ENCODE measurements at places on chromosomes 4 and X. TPM values are rescaled to one million over a fixed set of nuclear protein-coding genes. Genes with fewer than 3 reads are reported as not detected.

KLHL34 gene
- 5.8 TPM for total RNA-seq

- DNase-seq, result no peak
- H3K27me3 ChIP-seq, result no peaks in the 10 kb centered on the region
- no peaks in the 10 kb centered on the region for H3K4me1 ChIP-seq
- no peak overlapping the region for H3K4me3 ChIP-seq
- no peak overlapping the region for H3K27ac ChIP-seq
Measured at GRCh38 chr4:93747220-93747619, 81.3 kb upstream of the ATOH1 start.

DNA sequence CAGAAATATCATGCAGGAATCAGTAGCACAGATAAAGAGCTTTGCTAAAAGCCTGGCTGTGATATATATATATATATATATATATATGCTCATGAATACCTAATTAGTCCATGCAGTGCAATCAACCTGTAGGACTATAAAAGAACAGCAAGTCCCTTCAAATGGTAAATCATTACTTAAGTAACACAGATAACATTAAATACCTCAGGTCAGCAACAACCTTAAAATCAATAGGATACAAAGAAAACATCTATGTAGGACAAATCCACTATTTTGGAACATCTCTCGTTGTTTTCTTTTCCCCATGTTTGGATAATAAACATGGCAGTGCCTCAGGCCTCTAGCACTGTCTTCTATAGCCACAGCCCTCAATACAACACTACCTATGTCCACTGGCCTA lies 106.6 kb downstream of the FNIP2 start:
- H3K36me3 ChIP-seq, result peaks cover 13% of the 10 kb centered on the region
- no peak overlapping the region for H3K27ac ChIP-seq
- H3K4me1 ChIP-seq, result no peaks in the 10 kb centered on the region
- no peak for DNase-seq

DNA sequence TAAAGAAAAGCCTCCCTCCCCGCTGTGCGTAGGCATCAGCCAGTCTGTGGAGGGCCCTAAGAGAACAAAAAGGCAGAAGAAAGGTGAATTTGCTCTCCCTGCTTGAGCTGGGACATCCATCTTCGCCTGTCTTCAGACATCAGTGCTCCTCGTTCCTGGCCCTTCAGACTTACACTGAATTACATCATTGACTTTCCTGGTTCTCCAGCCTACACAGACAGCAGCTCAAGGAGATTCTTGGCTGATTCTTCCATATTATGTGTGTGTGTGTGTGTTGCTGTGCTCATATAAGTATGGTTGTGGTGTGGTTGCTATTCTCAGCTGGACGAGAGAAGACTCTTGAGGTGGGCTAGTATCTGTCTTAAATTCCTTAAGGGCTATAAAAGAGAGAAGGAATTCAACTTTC lies 35.5 kb upstream of the CD99L2 start:
- no peaks in the 10 kb centered on the region for H3K36me3 ChIP-seq
- DNase-seq, result no peak
- no peaks in the 10 kb centered on the region for H3K4me1 ChIP-seq
- H3K27ac ChIP-seq, result no peak overlapping the region
- no peaks in the 10 kb centered on the region for H3K27me3 ChIP-seq

DNA sequence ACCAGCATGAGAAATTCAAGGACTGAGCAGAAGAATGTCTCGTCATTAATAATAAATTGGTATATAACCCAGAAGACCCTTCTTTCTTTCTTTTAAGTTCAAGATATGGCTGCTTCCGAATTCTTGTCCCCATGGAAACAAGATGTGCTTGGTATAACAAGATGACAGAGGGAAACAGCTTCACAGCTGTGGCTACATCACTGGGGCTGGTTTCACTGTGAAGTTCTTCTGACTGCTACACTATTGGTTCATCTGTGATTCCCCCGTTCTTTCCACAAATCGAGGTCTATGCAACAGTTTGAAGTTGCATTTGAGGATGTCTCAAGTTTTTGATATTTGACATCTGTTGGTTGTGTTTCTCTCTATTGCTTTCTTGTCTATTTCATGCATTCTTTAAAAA lies 12.3 kb upstream of the DTHD1 start:
- no peaks in the 10 kb centered on the region for H3K4me1 ChIP-seq
- H3K27ac ChIP-seq, result no peak overlapping the region
- no peak overlapping the region for H3K4me3 ChIP-seq
- no peaks in the 10 kb centered on the region for H3K36me3 ChIP-seq
- no peaks in the 10 kb centered on the region for H3K27me3 ChIP-seq

DNA sequence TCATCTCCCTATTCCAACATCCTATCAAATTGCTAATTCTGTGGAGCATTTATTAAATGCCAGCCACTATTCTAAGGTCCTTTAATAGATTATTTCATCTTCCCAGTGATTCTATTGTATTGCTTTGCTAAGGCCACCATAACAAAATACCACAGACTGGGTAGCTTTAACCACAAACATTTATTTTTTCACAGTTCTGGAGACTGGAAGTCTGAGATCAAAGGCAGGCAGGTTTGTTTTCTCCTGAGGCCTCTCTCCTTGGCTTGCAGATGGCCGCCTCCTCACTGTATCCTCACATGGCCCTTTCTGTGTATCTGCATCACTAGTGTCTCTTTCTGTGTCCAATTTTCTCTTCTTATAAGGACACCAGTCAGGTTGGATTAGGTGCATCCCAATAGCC lies 64.5 kb downstream of the CPE start:
- no peaks in the 10 kb centered on the region for H3K4me1 ChIP-seq
- no peak for DNase-seq
- no peak overlapping the region for H3K4me3 ChIP-seq
- no peaks in the 10 kb centered on the region for H3K36me3 ChIP-seq

DNA sequence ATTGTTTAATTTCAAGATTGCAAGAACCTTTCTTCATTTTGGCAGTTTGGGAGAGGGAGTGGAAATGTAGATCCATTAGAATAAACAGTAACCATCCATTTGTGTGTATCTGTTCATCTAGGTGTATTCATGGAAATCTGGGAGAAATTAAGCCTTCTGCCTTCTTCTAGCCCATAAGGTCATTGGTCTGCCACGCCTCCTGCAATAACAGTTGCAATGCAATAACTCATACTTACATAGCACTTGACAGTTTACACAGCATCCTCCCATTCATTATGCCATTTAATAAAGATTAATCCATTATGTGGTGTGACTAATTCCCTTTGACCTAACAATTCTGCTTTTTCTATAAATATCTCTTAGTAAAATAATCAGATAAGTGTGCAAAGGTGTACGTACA lies 42.6 kb downstream of the SHROOM4 start:
- no peak for DNase-seq
- H3K36me3 ChIP-seq, result no peaks in the 10 kb centered on the region
- no peaks in the 10 kb centered on the region for H3K4me1 ChIP-seq
- H3K27me3 ChIP-seq, result no peaks in the 10 kb centered on the region
- H3K27ac ChIP-seq, result no peak overlapping the region

FHDC1 gene
- total RNA-seq, result 32.8 TPM

GRCh38 chrX:12153741-12154140 lies 15.5 kb downstream of the FRMPD4 start:
- H3K36me3 ChIP-seq, result no peaks in the 10 kb centered on the region
- H3K4me3 ChIP-seq, result no peak overlapping the region
- DNase-seq, result no peak
- H3K27me3 ChIP-seq, result no peaks in the 10 kb centered on the region
- H3K4me1 ChIP-seq, result no peaks in the 10 kb centered on the region

- no peaks in the 10 kb centered on the region for H3K4me1 ChIP-seq
- no peak overlapping the region for H3K4me3 ChIP-seq
- peak; percentile 47 for DNase-seq
- H3K27me3 ChIP-seq, result no peaks in the 10 kb centered on the region
- no peaks in the 10 kb centered on the region for H3K36me3 ChIP-seq
- no peak overlapping the region for H3K27ac ChIP-seq
Measured at GRCh38 chrX:3518870-3519269, 172.4 kb upstream of the MXRA5 start.

DNA sequence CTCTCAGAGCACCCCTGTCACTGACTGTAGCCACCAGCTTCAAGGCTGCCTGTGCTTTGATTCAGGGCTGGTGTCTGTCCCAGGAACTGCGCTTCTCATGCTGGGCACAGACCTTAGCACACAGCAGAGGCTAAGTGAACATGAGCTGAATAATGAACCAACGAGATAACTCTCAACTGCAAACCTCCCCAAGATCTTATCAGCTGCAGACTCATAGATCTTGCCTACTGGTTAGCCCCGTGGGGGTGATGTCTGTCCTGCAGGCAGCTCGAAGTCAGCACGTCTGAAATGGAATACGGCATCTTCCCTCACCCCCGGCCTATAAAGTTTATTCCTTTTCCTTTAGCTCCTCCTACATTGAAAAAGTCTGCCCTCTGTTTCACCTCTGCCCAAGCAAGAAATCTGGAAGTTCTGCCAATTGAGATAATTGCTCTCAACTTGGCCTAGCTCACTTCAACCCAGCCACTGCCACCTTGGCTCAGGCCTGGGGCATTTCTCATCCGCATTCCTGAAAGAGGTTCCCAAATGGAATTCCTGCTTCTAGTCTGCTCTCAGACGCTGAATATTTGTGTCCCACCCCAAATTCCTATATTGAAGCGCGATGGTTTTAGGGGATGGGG lies 73.7 kb downstream of the GATB start:
- H3K36me3 ChIP-seq, result no peaks in the 10 kb centered on the region
- no peak overlapping the region for H3K4me3 ChIP-seq
- H3K27ac ChIP-seq, result no peak overlapping the region
- H3K4me1 ChIP-seq, result no peaks in the 10 kb centered on the region
- H3K27me3 ChIP-seq, result no peaks in the 10 kb centered on the region

- no peaks in the 10 kb centered on the region for H3K27me3 ChIP-seq
- DNase-seq, result peak; percentile 54
- H3K4me3 ChIP-seq, result peak overlapping the region; percentile 97
- no peaks in the 10 kb centered on the region for H3K36me3 ChIP-seq
- peak overlapping the region; percentile 97 for H3K27ac ChIP-seq
Measured at GRCh38 chr4:16227462-16227868, 1.2 kb upstream of the TAPT1 start.

SLC49A3 gene
- 4.1 TPM for total RNA-seq

CT45A9 gene
- not detected for total RNA-seq

MAML3 gene
- total RNA-seq, result 6.5 TPM

GRCh38 chrX:51456814-51457213 lies 39.6 kb downstream of the NUDT11 start:
- H3K4me3 ChIP-seq, result no peak overlapping the region
- no peaks in the 10 kb centered on the region for H3K36me3 ChIP-seq
- H3K27ac ChIP-seq, result no peak overlapping the region
- no peaks in the 10 kb centered on the region for H3K4me1 ChIP-seq
- DNase-seq, result no peak

DNA sequence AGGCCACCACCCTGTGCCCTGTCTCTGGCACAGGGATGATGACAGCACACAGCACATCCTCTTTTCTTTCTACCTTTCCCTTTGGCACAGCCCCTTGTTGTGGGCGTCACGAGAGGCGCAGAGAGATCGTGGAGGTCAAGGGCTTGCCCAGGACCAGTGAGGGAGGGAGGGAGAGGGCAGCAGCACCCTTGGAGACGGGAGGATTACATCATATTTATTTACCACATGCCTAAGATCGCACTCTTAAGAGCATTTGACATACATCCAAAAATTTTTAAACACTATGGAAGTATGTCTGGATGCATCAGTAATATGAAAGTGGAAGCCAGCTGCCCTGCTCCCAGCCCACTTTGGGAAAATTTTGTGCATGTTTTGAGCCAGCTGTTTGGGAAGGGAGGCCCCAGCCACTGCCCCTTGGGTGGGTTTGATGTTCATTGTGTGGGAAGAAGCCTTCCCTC lies 12.7 kb downstream of the WFS1 start:
- DNase-seq, result no peak
- peak overlapping the region; percentile 70 for H3K27ac ChIP-seq
- no peaks in the 10 kb centered on the region for H3K27me3 ChIP-seq
- H3K4me1 ChIP-seq, result peaks cover 44% of the 10 kb centered on the region
- no peaks in the 10 kb centered on the region for H3K36me3 ChIP-seq

GRCh38 chr4:157052429-157053040 lies 23.4 kb upstream of the GLRB start:
- no peaks in the 10 kb centered on the region for H3K4me1 ChIP-seq
- no peaks in the 10 kb centered on the region for H3K27me3 ChIP-seq
- no peak for DNase-seq
- H3K4me3 ChIP-seq, result no peak overlapping the region
- H3K27ac ChIP-seq, result no peak overlapping the region

DNA sequence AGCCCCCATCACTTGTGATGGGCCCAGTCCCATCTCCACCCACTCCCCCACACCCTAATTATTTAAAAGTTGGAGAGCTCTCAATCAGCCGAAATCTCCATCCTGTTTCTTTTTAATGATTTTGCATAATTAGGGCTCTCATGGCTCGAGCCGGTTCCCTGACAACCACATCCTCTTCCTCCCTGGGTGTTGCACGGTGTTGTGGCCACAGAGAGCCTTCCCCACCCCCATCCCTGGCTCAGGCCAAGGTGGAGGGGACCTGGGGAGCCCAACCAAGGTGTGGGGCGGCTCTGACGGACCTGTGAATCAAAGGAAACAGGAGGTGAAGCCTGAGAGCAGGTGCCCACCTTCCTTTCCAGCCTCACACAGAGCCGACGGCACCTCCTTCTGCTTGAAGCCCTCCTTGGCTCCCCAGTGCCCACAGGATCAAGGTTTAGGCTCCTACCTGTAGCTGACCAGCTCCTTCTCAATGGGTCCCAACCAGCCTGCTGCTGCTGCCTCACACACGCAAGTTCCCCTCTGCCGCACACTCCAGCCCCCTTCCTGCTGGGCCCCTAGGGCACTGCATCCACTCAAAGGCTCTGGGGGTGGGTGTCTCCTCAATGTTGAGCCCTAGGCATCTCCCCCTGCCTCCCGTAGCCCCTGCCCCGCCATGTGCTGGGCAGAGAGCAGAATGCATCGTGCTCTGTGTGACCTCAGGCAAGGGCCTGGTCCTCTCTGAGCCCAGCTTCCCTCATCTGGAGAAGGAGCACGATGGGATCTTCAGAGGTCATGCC lies 68.7 kb downstream of the WFS1 start:
- no peak for DNase-seq
- H3K27ac ChIP-seq, result no peak overlapping the region
- no peaks in the 10 kb centered on the region for H3K4me1 ChIP-seq

GRCh38 chrX:118221270-118221669 lies 104.7 kb upstream of the KLHL13 start:
- no peaks in the 10 kb centered on the region for H3K36me3 ChIP-seq
- no peak overlapping the region for H3K27ac ChIP-seq
- no peak for DNase-seq
- no peak overlapping the region for H3K4me3 ChIP-seq

- H3K36me3 ChIP-seq, result no peaks in the 10 kb centered on the region
- H3K27ac ChIP-seq, result no peak overlapping the region
- no peak overlapping the region for H3K4me3 ChIP-seq
- peaks cover 3% of the 10 kb centered on the region for H3K4me1 ChIP-seq
- no peaks in the 10 kb centered on the region for H3K27me3 ChIP-seq
- DNase-seq, result no peak
Measured at GRCh38 chr4:17618926-17619325, 4.5 kb downstream of the MED28 start.

GAGE12J gene
- total RNA-seq, result not detected

DUSP21 gene
- not detected for total RNA-seq

SLC4A4 gene
- 25.5 TPM for total RNA-seq

GRCh38 chrX:20315140-20315539 lies 48.4 kb upstream of the RPS6KA3 start:
- H3K27me3 ChIP-seq, result no peaks in the 10 kb centered on the region
- H3K4me1 ChIP-seq, result no peaks in the 10 kb centered on the region
- H3K27ac ChIP-seq, result no peak overlapping the region
- no peak for DNase-seq

GRCh38 chr4:138439143-138439581 lies 197.0 kb upstream of the SLC7A11 start:
- H3K27ac ChIP-seq, result no peak overlapping the region
- no peaks in the 10 kb centered on the region for H3K4me1 ChIP-seq
- H3K4me3 ChIP-seq, result no peak overlapping the region

All from Peyer's patch (tissue), 4 donors.